ENCODE measurements at places on chromosomes 5 and 9.

GRCh38 chr9:88753691-88754367 is 218.9 kb downstream of the NXNL2 start:
- DNase-seq = no peak

DNA sequence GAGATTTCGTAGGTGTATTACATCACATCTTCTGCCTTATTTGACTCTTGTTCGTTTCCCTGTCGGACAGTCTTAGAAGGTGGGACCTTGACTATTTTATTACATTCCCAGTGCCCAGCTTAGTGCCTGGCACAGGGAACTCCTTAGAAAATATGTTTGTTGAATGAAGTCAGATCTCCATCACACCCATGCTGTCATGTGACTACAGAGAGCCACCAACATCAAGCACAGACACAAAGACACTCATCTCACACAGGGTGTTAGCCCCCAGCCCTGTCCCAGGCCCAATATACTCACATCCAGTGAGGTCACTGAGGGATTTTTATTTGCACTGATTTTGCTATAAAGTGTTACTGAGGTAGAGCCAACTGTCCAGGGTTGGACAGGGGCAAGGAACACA is 692 bp upstream of the SRA1 start:
- no peak for DNase-seq

GRCh38 chr9:122468735-122469134 is 9.0 kb downstream of the OR1J1 start:
- no peak for DNase-seq

DNA sequence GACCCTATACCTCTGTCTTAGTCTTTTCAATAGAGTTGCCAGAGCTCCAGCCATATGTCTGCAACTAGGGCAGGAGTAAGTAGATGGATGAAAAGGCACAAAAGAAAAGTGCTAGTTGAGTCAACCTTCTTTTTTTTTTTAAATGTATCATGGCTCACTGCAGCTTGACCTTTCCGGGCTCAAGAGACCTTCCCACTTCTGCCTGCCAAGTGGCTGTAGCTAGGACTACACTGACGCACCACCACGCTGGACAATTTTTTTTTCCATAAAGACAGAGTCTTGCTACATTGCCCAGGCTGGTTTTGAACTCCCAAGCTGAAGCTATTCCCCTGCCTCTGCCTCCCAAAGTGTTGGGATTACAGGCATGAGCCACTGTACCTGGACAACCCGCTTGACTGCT is 27.3 kb downstream of the FOXE1 start:
- no peak for DNase-seq

GRCh38 chr9:93819905-93820304 is 135.2 kb downstream of the BARX1 start:
- DNase-seq = no peak

DNA sequence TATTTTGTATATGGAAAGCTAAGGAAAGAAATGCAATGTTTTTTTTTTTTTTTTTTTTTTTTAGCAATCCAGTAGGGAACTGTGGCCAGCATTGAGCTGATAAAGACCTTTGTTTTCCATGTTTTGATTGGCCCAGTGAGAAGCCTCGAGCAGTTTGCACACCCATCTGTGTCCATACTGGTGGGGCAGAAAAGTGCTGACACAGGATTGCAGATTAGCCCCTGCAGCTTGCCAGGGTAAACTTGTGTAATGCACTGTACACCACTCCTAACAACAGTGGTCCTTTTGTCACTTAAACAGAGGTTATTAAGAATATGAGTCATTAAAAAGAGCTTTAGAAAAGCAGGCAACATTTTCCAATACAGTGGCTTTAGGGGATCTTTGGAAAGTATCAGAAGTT is 132.8 kb upstream of the CDKN2B start:
- no peak for DNase-seq

- DNase-seq = no peak
Observed at GRCh38 chr9:96487029-96487396, 37.0 kb downstream of the HABP4 start.

DNA sequence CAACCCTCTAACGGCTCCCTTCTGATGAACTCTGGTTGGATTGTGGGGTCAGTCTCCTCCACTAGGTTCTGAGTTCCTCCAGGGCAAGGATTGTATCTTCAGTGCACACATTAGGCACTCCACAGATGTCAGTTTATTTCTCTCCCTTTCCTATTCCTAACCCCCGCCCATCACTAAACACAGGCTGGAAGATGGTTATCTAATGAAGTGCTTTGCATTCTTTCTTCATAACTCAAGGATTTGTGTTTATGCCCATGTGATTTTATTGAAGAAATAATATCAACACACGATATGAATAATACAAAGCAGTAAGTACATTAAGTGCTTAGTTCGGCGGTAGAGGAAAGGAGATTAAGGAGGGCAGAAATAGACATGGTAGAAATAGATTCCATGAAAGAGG is 4.4 kb upstream of the CREBRF start:
- DNase-seq = no peak

DNA sequence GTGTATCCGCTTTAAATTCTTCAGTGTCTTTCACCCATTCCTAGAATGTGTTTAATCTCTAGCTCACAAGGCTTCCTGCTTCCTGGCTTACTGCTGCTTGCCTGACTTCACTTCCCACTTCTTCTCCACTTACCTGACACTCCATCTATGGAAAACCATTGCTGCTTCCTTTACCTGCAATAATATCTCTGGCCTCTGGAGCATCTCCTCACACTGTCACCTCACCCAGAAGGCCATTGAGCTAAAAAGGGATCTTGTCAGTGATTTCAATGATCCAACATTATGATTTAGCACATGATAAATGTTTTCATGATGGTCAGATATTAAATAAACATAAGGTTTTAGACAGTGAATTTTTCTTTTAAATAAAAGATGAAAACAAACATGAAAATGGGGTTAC is 281.1 kb downstream of the MRPS30 start:
- DNase-seq = no peak

DNA sequence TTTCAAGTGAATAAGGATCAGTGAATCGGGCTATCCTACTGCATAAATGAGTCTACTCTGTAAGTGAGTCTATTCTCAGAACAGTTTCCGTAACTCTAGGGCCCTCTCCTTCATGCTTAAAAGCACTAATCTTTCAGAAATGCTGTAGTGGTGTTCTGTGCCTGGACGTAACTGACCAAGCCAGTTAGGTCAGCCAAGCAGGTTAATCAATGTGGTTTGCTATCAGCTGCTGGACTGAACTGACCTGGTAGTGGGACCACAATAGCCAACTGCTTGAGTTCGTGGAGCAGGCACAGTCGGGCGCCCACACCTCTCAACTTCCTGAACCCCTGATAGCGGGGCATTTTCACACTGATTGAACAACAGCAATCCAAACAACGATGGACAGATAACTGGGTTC is 6.8 kb downstream of the SLC1A3 start:
- no peak for DNase-seq

DNA sequence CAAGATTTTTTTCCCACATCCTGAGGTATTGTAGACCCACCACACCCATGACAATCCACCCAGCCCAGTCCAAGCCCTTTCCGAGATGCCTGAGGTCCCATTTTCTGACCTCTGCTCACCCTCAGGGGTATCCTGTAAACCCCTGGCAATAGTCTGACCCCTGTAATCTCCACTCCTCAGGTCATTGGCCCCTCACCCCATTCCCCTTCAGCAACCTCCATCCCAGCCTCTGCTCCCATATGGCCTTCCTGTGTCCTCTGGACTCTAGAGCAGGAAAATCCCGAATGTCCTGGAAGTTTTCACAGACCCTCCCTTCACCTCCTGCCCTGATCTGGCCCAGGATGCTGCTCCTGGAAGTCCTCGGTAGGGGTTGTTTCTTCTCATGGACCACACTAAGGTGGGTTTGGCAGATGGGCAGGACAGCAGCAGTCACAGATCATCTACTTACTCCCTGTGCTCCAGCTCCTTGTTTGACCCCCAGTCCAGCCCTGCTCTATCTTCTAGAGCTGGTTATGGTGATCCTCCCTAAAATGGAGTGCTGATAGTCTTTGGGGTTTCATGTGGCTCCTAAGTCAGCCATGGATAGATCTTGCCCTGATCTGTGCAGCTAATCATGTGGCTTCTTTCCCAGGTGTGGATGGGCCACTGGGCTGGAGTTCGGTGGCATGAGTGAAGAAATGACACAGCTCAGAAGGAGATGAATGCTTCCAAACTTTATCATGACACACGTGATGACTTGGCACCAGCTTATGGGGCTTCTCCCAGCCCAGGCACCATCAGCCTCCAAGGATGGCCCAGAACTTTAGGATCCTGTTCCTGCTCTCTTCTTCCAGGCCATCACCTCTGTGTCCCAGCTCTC is 12.0 kb upstream of the ACSL6 start:
- no peak for DNase-seq

GRCh38 chr5:148969291-148969690 is 93.6 kb downstream of the SH3TC2 start:
- no peak for DNase-seq

- no peak for DNase-seq
Observed at GRCh38 chr5:138538943-138539627, 4.0 kb downstream of the ETF1 start.

GRCh38 chr9:22047596-22047995 is 38.5 kb upstream of the CDKN2B start:
- no peak for DNase-seq

- DNase-seq = no peak
Observed at GRCh38 chr5:168932400-168933189, 353.4 kb upstream of the PANK3 start.

GRCh38 chr9:5375091-5375490 is 35.4 kb upstream of the RLN1 start:
- no peak for DNase-seq

DNA sequence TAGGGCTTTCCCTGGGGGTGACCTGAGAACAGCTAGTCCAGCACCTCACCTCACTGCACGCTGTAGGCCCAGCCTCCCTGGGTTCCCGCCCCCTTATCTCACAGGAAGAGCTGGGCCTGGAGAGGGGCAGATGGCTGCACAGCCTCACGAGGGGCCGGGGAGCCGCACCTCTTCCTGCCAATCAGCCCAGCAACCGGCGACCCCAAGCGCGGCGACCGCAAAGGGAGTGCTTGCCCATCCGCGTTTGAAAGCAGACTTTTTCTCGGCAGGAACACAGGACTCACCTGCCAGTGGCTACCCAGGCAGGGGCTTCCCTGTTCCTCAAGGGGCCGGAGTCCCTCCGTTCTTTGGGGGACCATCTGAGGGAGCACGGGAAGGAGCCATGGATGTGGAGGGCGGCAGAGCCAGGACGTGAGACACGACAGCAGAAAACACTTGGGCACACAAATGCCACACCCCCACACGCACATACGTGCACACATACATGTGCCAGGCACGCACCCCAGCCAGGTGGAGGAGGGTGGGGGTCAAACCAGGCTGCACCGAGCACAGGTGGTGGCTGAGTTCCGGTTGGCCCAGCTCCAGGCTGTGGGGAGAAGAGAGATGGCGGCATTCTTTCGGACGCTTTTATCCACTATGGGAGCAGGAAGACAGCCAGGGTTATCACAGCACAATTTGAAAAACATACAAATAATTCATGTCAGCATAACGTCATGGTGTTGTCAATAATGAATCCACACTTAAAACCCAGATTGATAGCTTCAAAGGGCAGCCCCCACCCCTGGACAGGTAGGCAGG is 11.3 kb downstream of the TMEM250 start:
- no peak for DNase-seq

GRCh38 chr9:134680393-134681060 is 38.9 kb downstream of the COL5A1 start:
- DNase-seq = no peak

DNA sequence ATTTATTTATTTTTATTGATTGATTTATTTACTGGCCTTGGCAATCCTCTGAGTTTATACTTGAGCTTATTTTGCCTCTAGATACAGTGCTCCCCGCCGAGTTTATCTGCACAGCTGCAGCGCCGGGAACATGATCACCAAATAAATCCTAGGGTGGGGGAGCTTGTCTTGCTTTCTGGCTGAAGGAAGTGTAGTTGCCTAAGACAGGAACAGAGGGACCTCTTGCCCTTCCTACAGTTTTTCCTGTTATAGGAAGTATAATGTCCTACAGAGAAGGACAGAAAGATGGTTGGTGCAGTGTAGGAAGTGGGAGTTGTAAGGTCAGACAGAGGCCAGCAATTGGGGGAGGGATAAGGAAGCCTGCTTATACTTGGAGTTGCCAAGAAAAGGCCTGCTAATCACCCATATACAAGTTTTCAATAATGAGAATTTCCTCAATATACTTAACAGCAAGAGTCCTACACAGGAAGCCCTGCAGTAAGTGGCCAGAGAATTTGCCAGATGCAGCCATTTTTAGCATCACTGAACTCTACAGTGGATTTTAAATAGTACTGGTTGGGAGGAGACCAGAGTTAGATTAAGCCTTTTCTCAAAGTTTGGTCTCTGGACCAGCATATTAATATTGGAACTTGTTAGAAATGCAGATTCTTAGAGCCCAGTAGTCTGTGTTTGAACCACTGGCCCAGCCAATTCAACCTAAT is 7.7 kb downstream of the AOPEP start:
- DNase-seq = no peak

DNA sequence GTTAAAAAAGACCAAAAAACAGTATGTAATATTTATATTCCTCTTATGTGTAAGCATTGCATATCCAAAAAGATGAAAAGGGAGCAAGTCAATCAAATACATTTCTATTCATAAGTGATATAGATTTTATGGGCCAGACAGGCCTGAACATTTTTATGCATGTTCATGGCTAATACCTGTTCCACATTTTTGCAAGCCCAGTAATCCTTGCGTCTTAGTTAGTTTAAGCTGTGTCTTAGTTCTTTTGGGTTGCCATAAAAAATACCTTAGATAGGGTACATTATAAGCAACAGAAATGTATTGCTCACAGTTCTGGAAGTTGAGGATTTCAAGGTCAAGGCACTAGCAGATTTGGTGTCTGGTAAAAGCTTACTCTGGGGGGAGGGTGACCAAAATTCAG is 342.1 kb downstream of the TAF11L14 start:
- no peak for DNase-seq

- DNase-seq = no peak
Observed at GRCh38 chr5:180090769-180091546, 19.4 kb upstream of the RNF130 start.

GRCh38 chr9:69599232-69599971 is 72.8 kb downstream of the APBA1 start:
- DNase-seq = no peak

GRCh38 chr9:5850724-5851122 is 17.8 kb upstream of the ERMP1 start:
- no peak for DNase-seq

- no peak for DNase-seq
Observed at GRCh38 chr5:102855681-102856388, 100.7 kb downstream of the PAM start.

- DNase-seq = no peak
Observed at GRCh38 chr9:94798708-94799107, 72.2 kb downstream of the AOPEP start.

DNA sequence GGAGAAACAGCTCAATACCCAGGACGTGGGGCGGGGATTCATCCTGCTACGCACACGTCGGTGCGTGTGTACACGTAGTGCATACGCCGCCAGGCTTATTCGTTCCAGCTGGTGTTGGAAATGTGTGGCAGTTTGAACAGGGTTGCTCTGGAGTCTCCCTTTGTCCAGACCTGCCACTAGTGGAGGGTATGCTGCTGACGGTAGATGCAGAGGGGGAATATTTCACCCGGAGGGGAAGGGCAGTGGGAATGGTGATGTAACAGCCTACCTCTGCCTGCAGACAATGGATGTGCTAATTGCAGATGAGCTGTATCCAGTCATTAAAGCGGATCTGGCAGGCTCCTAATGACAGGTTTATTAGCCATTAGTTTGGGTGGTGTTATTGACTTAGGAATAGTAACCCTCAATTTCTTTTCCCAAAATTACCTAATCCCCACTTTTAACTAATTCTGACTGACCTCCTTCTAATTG is 142.7 kb downstream of the PAX5 start:
- DNase-seq = no peak

GRCh38 chr5:62111428-62111827 is 194.6 kb upstream of the KIF2A start:
- DNase-seq = no peak

All from anterior cingulate cortex (tissue), 58 donors.